Inflammatory macrophage (primary cell): ENCODE measurements at places on chromosomes 16 and 17.

- DNase-seq, result no peak
Measured at GRCh38 chr17:76881966-76882365, 13.8 kb downstream of the MGAT5B start.

GRCh38 chr16:24409045-24409444 lies 130.3 kb upstream of the RBBP6 start:
- DNase-seq, result no peak

DNA sequence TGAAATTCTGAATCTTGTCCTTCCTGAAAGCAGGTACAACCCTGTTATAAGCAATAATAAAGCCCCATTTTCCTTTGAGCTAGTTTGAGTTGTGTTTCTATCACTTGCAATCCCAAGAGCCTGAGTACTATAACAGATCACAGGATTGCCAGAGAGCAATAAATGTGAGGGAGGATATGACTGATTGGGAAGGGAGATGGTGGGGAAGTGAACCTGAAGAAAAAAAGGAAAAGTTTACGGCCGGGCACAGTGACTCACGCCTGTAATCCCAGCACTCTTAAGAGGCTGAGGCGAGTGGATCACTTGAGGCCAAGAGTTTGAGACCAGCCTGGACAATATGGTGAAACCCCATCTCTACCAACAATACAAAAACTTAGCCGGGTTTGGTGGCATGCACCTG lies 80.4 kb downstream of the COX10 start:
- DNase-seq, result no peak

DNA sequence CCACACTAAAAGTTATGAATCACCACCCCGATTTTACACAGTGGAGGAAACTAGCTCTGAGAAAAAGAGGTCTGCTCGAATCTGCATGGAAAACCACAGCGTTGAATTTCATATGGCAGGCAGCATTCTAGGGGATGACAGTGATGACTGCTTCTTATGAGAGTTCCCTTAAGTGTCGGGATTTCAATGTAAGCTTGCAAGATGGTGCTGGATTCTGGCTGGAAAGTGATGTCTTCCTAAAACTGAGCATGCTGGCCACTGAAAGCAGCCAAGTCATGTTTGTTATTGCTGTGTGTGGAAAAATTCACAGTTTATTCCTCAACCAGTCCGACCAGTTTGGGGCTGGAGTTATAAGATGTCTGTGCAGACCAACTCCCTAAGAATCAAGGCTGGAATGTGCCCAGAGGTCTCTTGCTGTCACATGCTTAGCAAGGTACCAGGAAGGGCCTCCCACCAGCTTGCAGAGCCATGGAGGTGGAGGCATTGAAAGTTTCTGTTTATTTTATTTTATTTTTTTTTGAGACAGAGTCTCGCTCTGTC lies 37.2 kb upstream of the GAN start:
- DNase-seq, result no peak

DNA sequence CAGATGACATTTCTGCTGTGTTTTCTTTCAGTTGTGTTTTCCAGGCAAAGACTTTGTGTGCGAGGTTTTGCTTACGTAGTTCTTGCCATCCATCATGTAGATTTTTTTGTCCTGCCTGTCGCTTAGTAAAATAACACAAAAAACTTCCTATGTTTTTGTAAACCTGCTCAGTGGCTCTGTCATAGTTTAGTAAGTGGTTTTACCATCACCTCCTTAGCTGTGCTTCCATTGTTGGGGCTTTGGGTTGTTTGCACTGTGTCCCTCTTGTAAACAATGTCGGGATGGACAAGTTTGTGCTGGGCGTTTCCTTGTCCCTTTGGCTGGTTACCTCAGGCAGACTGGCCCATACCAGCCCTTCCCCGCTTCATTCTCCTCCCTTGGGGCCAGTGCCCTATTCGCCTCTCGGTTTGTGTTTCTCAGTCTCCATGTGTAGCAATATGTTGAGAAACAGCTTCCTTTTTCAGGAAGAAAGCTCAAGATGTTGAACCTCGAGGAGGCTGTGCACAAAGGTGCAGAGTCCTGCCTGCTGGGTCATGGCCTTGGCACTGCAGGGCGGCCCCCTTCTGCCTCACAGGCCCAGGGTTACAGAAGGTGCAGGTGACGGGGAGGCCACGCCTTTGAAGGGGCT lies 74.6 kb downstream of the KSR1 start:
- DNase-seq, result peak; percentile 96

DNA sequence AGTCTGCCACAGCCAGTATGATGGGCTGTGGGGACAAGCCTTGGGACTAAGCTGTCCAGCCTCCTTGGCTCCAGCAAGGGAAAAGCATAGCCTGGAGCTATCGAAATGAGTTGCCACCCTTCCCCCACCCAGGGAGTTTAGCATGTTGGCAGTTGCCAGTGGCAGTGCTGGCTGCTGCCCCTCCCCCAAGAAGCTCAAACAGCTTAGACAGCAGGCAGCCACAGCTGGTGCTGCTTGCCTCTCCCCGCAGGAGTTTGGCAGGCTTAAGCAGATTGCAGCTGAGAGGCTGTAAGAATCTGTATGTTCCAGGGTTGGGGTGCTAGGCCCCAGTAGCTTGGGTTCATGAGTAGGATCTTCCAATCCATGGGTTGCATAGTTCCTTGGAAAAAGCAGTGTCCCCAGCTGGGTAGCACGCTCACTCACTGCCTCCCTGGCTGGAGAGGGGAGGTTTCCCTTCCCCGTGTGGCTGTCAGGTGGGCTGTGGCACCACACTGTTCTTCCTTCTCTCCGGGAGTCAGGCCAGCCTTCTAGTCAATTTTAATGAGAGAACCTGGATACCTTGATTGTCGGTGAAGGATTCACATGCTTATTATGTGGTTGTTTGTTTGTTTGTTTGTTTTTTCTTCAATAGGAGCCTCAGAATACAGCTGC lies 506.1 kb downstream of the CDH11 start:
- no peak for DNase-seq

- DNase-seq, result no peak
Measured at GRCh38 chr16:56515665-56516064, 4.2 kb downstream of the BBS2 start.

- DNase-seq, result no peak
Measured at GRCh38 chr16:67594256-67594915, 32.1 kb downstream of the CTCF start.

- no peak for DNase-seq
Measured at GRCh38 chr17:76784926-76785325, 47.0 kb downstream of the MFSD11 start.

GRCh38 chr16:68790944-68791343 lies 52.4 kb upstream of the TANGO6 start:
- no peak for DNase-seq

- DNase-seq, result peak; percentile 87
Measured at GRCh38 chr16:67872631-67873434, at the start of gene EDC4. EDC4 (plus strand) TSS chr16:67873052; CDS start chr16:67873262, 210 bp downstream.

DNA sequence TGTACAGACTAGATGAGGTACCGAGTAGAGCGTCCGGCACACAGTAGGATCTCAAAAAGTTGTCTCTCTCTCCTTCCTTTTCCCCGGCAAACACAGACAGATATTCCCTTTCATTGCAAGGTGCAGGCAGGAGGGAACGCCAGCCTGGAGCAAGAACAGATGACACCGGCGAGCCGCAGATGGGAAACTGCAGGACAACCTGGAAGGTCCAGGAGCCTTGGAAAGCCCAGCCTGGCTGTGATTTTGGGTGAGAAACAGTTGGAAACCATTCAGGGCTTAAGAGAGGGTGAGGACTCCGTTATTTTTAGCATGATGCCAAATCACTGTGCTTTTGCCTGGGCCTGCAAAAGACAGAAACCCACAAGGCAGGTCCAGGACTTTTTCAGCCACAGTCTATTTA lies 7.3 kb downstream of the CDH11 start:
- DNase-seq, result no peak

DNA sequence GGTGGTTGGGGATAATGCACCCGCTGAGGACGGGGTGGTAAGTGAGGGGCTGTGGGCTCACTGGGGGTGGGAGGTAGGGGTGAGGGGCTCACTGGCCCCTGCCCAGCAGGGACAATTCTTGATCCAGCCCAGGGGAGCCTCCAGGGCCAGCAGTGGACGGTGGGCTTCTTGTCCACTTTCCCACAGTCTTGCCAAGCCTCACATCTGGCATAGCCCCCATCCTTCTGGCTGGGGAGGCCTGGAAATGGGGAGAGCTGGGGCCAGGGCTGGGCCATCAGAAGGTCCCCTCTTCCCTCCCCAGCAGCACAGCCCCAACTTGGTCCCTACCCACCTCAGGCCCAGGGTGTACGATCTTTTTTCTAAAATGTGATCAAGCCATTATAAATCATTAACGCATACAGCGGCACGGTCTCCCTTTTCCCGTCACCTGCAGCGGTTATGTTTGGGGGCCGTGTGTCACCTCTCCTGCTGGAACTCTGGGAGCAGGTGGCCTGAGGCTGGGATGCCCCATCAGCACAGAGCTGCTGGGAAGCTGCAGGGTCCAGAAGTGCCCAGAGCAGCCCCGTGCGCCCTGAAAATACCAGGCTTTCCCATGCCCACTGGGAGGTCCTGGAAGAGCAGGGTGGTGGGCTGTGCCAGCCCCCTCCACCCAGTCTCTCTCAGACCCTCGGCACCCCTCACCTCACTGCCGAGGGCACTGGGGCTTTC lies 7.2 kb upstream of the SETD6 start:
- DNase-seq, result no peak

DNA sequence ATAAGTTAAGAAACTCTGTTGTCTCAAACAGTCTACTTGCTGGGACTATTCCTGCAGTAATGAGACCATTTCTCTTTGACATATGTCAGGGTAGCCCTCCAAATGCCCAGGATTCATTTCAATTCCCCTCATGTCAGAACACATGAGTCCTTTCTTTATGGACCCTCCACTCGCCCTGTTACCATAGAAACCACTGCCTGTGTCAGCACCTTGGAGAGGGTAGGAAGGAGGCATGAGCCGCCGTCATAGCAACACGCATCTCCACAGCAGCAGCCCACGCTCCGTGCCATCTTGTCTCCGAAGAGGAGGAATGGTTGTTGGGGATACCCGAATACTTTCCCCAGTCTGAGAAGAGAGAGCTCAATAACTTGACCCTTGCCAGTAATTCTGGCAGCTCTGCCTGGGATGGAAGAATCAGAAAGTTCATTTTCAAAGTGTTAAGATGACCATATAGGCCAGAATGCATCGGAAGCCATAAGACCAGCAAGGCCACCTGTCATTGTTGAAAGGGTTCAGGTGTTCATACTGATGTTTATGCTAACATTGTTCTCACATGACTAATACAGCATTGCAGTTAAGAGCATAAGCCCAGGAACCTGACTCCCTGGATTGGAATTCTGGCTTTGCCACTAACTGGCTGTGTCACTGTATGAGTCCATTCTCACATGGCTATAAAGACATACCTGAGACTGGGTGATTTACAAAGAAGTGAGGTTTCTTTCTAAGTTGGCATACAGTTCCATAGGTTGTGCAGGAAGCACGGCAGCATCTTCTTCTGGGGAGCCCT lies 141.3 kb downstream of the ABCC12 start:
- DNase-seq, result no peak

- peak; percentile 47 for DNase-seq
Measured at GRCh38 chr17:66431910-66432309, 129.5 kb downstream of the PRKCA start.

- no peak for DNase-seq
Measured at GRCh38 chr16:50939356-50939755, 197.5 kb downstream of the CYLD start.

DNA sequence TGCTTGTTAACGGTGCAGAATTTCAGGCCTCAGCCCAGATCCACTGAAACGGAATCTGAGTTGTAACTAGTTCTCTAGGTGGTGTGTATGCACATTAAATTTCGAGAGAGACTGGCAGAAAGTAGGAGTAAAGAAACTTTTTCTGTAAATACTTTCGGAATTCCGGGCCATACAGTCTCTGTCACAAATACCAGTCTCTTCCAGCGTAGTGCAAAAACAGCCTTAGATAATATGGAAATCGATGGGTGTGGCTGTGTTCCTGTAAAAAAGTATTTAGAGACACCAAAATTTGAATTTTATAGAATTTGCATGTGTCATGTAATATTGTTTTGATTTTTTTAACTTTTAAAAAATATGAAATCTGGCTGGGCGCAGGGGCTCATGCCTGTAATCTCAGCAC lies 109.7 kb downstream of the ABCC1 start:
- no peak for DNase-seq

DNA sequence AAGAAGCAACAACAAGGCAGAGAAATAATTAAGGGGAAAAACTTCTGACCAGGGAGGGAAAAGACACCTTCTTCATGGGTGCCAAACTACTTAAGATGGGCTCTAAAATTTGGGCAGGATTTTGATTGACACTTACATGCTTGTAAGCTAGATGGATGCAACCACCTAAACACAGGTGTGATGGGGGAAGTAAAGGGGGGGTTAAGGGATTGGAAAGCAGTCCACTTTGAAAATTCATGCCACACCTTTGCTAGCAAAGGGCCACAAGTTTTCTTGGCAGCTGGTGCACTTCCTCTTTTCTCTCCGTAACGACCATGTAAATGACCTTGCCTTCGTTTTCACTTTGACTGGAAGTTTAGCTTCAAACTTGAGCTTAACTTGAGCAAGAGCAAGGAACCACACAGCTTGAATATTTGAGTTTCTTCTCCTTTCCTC lies 14.3 kb upstream of the PRKAR1A start:
- DNase-seq, result peak; percentile 85
